H1 (cell line): ENCODE measurements at places on chromosomes 7 and 10.

DNA sequence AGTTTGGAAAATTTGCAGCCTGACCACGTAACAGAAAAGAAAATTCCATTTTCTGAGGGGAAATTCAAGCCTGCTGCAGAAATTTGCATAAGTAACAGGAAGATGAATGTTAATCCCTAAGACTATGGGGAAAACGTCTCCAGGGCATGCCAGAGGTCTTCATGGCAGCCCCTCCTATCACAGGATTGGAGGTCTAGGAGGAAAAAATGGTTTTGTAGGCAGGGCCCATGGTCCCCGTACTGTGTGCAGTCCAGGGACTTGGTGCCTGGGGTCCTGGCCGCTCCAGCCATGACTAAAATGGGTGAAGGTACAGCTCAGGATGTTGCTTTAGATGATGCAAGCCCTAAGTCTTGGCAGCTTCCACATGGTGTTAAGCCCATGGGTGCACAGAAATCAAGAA lies 437.3 kb upstream of the SEMA3A start:
- DNase-seq: no peak

DNA sequence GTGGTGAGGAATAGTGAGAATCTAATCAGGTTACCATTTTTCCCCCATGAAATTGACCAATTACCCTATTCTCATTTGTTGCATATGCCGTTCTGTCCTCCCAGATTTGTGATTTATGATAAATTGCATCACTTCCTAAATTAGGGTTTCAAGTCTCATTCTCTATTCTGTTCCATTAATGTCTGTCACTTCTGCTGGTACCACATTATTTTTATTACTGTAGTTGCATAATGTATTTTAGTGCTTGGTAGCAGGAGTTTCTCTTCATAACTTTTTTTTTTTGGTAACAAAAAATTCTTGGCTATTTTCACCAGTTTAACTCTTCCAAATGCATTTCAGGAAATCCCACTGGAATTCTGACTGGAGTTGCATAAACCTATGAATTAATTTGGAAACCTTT lies 44.0 kb upstream of the FAM133B start:
- no peak for DNase-seq

DNA sequence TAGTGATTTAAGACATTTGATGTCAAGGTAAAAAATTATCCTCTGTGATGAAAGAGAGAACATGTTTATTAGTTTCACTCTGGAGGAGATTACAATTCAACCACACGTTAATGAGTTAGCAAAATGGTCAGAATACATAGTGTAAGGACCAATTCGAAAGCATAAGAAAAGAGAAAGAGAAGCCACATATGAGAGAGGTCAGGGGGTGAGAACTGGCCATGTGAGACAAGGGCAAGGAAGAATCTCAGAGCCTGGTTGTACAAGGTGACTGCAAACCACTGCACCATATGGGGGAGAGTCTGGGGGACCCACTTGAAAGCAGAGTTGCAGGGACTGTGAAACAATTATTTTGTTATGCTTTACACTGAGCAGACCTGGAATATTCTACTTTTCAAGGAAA lies 27.7 kb upstream of the BET1 start:
- no peak for DNase-seq

GRCh38 chr10:1422275-1422674 lies 315.1 kb downstream of the ADARB2 start:
- DNase-seq: no peak

DNA sequence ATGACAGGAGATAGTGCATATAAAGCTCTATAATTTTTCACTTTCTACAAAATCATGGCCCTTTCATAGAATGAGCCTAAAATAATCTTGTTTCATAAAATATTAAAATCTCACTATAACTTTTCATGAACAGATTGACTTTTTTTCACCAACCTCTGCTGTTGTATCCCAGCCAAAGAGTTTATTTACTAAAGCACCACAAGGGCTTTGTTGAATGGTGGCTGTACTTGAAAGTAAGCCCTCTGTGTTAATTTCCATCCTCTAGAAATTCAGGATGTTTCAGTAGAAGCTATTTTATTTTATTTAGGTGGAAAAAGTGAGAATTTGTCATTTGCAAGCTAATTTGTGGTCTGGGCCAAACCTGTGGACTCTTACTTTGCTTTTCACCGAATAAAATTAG lies 30.2 kb downstream of the THNSL1 start:
- no peak for DNase-seq

GRCh38 chr7:27106181-27106900 lies 3.9 kb upstream of the HOXA2 start:
- peak; percentile 68 for DNase-seq

- DNase-seq: no peak
Measured at GRCh38 chr10:114663626-114664025, 5.6 kb upstream of the ABLIM1 start.

DNA sequence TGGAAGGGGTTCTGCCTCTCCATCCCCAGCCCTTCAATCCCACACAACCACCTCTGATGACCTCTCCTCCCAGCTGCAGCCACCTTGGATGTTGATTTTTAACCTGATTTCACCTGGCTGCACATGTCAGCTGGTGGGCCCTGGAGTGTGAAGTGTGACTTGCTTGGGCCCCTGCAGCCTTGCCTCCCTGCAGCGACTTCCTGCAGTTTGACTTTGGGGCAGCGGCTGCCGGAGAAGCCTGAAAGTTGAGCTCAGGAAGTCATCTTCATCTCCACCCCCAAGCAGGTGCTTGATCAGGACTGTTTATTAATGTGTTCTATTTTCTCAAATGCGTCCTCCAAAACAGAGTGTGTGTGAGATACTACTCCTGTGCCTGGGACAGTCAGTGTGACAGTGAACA lies 675.2 kb upstream of the GALNT17 start:
- DNase-seq: no peak

GRCh38 chr10:44960088-44960460 lies 472 bp downstream of the RASSF4 start:
- no peak for DNase-seq

DNA sequence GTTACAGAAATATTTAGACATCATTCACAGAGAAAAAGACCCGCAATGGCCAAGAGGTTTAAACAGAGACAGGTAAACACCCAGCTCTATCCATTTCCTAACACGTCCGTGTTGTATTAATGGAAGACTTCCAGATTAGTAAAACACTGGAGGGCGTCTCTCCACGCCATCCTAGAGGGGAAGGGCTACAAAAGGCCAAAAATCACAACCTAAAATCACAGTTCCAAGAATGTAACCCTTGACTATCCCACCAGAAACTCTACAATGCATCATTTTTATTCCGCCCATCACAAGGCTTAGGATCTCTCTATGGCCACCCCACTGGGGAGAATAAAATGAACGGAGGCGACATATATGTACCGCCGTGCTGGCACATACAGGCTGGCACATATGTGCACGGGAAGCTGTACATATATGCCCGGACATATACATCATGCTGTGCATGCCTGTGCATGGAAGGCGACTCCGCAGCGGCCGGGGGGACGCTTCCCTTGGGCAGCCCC lies 734 bp downstream of the PCLO start:
- DNase-seq: no peak

- DNase-seq: no peak
Measured at GRCh38 chr10:112962343-112962742, 12.3 kb downstream of the TCF7L2 start.

- DNase-seq: no peak
Measured at GRCh38 chr7:151866028-151866427, 10.9 kb downstream of the PRKAG2 start.

- no peak for DNase-seq
Measured at GRCh38 chr10:101572785-101573184, 15.3 kb downstream of the POLL start.

GRCh38 chr7:152760854-152761748 lies 1.5 kb downstream of the ACTR3B start:
- no peak for DNase-seq

DNA sequence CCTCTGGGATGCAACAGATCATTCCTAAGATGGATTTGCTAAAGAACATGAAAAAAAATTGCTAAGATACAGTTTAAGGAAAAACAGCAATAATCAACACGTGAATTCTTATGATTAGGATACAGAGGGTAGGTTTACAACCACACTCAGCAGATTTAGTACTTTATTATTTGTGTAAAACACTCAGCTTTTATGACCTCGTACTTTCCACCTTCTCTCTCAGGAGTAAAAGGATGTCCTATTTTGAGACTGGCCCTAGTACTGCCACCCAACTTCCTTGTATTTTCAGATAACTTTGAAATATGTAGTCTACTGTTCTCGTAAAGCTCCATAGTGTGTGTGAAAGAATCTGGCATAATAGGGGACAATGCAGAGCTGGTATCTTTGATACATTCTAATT lies 186.1 kb downstream of the ARL4A start:
- no peak for DNase-seq

- no peak for DNase-seq
Measured at GRCh38 chr10:50582766-50583762, 40.7 kb downstream of the SGMS1 start.

DNA sequence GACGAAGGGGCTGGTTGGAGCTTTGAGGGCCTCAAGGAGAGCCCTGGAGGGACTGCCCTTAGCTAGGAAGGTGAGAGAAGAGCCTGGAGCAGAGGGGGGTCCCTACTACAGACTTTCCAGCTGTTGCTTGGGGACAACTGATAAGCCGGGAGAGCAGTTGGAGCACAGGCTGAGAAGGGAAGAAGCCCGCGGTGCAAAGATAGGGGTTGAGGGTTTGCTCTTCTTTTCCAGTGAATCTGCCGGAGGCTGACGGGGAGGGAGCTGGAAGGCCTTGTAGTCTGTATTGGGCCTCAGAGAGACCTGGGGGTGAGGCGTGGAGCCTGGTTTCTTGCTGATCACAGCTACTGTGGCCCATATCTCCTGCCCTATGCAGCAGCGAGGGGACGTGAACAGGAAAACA lies 23.7 kb downstream of the CYP26A1 start:
- DNase-seq: no peak

GRCh38 chr10:62450912-62451610 lies 76.9 kb downstream of the ZNF365 start:
- DNase-seq: no peak

- DNase-seq: no peak
Measured at GRCh38 chr7:24574386-24574785, 1.1 kb downstream of the PALS2 start.

- DNase-seq: no peak
Measured at GRCh38 chr10:49486009-49486408, 52.9 kb downstream of the ERCC6 start.

GRCh38 chr7:56287429-56288138 lies 171.4 kb upstream of the NUPR2 start:
- DNase-seq: no peak

DNA sequence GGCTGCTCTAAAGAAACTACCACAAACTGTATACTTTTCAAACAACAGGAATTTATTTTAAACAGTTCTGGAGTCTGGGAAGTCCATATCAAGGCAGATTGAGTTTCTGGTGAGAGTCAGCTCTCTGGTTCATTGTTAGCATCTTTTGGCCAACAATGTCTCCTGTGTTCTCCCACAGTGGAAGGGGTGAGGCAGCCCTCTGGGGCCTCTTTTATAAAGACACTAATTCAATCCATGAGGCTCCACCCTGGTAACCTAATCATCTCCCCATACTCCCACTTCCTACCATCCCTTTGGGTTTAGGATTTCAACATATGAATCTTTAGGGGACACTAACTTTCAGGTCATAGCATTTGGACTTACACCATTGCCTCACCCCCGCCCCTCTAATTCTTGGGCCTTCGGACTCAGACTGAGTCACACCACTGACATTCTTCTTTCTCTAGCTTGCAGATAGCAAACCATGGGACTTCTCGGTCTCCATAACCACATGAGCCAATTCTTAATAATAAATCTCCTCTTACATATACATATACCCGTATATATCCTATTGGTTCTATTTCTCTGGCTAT lies 64.3 kb upstream of the ANTXRL start:
- no peak for DNase-seq

- DNase-seq: no peak
Measured at GRCh38 chr10:22697800-22698199, 16.6 kb downstream of the PIP4K2A start.

DNA sequence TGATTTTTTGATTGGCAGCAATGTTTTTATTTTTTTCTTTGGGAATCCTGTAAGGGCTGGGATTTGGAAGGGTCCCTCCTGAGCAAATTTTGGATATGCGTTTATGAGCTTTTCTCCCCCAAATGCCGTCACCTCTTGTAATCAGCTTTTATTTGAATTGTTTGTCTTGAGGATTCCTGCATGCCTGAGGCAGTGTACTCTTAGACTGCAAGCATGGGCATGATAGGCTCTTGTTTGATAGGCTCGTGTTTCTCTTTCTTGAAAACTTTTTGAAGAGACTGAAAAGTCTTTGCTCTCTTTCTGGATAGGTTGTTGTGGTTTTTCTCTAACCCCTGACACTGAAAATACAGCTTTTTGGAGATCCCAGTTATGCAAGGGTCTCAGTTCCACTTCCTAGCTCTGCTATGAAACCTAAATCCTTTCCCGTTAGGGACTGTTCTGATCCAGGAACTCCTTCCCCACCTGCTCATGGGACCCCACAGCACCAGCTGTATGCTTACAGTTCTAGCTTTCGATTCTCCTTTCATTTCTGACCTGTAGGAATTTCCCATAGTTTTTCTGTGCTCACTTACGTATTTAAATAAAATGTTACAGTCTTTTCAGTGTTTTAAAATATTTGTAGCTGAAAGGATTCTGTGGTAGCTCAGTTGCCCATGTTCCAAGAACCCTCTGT lies 17.2 kb downstream of the TSPAN13 start:
- DNase-seq: no peak

GRCh38 chr7:22559829-22560489 lies 60.0 kb upstream of the STEAP1B start:
- DNase-seq: no peak

DNA sequence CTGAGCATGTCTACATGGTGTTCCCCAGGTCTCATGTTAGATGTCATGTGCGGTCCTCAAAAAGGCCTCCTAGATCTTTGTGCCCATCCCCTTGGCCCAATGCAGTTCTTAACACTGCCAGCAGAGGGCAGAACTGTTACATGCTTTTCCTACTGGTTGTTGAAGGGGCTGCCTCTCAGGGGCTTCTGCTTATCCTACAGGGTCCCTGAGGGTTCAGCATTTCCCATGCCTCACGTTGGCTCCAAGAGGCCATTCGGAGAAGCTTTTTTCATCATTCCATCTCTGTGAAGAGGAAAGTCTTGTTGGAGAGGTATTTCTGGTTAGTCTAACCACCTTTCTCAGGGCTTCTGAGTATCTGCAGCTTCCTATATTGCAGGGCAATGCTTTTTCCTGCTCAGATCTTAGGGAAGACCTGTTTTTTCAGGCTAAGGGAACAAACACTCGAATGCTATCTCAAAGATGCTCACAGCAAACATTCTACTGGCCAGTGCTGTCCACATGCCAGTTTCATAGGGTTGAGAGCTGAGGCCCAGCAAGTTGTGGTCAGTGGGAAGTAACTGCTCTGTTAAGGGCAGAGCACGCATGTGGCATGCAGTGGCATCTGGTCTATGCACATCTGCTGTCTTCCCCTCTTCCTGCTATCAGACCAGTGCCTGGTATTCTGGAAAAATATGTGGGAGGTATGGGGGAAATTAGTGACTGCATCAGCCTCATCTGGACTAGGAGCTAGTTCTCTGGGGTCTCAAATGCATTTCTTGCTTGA lies 31.5 kb downstream of the MBL2 start:
- DNase-seq: peak; percentile 94

GRCh38 chr7:35699796-35700305 lies 4.9 kb upstream of the HERPUD2 start:
- DNase-seq: no peak

GRCh38 chr10:23556727-23557440 lies 118.0 kb downstream of the OTUD1 start:
- DNase-seq: no peak

GRCh38 chr7:318476-318875 lies 28.5 kb downstream of the FOXL3 start:
- no peak for DNase-seq
